ENCODE measurements at places on chromosomes 2 and 18.

DNA sequence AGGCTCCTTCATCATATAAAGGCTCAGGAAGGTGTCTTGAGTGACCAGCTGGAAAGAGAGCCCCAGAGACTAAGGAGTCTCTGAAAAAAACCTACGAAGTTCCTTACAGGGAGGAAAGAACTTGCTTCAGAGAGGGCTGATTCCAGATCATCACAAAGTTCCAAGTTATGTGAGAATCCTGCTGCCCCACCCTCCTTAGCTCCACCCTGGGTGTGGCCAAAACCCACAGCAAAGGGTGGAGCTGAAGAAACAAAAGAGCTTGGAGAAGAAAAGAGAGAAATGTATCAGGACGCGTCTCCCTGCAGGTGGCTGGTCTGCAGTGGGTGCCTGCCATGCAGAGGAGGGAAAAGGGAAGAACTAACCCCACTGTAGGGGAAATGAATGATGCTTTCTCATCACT lies 32.8 kb upstream of the ZNF396 start:
- DNase-seq, result no peak

DNA sequence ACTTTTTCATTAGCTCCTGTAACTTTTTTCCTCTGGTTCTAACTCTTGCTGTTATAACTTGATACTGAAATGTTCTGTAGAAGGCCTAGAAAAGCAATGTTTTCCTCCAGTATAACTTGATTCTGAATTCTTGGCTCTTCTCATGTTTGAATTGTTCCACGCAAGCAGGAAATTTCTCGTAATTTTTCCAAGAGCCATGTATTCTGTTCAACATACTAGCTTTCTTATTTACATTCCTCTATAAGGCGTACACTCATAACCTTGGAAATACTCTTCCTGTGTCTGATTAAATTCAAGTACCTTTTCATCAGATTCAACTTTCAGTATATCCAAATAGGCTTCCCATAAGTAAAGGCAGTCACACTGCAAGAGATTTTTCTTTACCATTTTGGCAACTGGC lies 109.1 kb downstream of the SMAD2 start:
- DNase-seq, result no peak

DNA sequence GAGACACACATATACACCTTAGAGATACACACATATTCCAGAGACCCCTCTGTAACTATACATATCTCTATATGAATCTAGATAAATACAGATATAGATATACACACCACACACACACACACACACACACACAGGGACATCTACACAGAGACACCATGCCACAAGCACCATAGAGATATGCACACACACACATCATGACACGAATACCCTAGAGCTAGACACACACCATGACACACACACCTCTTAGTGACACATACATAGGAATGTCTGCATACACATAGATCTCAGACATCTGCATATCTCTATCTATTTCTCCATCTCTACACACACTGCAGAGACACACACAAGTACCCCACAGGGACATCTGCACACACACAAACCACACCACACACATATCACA lies 270.0 kb downstream of the CYRIA start:
- no peak for DNase-seq

- no peak for DNase-seq
Measured at GRCh38 chr2:68849579-68850030, 21.6 kb downstream of the BMP10 start.

GRCh38 chr2:18940184-18940583 lies 350.8 kb upstream of the NT5C1B start:
- no peak for DNase-seq

GRCh38 chr2:237968048-237968862 lies 1.4 kb downstream of the UBE2F start:
- DNase-seq, result no peak

All from NCI-H1417 treated with DMSO at 0.1 percent for 48 hours (cell line).